Suppressor macrophage treated with lipopolysaccharide for 4 hours (primary cell): ENCODE measurements at places on chromosomes 2 and 18.

DNA sequence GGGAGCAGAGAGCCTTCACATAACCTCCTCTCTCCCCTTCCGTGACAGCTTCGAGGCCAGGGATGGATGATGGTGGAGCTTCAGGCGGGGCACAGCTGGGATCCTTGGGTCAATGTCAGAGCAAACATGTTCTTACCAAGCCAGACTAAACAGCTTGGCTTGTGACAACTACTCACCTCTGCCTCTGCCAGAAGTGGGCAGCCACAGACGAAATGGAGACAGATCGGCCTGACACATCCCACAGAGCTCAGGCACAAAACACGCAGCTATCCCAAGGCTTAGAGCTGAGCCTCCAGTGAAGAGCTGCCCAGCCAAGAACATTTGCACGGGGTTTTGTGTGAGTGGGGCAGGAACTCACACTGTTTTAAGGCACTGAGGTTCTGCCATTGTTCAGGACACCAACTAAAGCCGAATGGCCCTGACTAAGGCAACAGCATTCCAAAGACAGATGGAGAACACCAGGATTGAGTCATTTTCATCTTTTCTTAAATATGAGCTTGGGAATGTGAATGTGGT, 12.8 kb downstream of the PXDN start:
- DNase-seq, result no peak

DNA sequence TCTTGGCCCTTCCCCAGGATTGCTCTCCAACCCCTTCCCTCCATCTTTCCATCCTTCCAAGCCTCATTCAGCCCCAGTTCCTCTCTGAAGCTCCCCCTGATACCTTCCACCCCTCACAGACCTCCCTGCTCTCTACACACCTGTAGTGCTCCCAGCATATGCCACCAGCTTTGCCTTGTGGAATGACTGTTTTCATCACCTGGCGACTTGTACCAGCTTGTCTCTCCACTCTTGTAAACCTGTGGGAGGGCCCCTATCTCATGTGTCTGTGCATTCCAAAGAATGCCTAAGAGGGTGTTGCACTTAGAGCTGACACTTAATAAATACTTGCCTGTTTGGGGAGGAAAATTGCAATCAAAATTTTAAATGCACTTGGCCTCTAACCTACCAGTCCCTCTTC, 198.7 kb downstream of the BCL11A start:
- DNase-seq, result no peak

- DNase-seq, result no peak
These were observed 112.8 kb downstream of the DSC3 start for GRCh38 chr18:30929718-30930117.

DNA sequence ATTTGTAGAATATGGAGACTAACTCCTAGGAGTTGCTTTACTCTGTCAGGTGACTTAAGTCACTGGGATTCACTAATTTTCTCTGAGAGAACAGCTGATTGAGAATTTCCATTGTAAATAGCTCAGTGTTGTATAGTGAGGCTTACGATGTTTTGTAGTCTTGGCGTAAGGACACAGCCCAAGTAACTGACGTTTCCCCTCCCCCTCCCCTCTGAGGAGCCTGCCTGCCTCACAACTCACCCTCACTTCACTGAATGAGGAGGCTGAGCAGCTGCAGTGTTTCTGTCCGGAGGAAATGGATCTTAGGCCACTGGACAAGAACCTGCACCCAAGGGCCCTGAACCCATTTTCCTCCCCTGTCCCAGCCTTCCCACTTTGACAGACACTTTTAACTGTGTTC, 264.6 kb downstream of the PHLPP1 start:
- DNase-seq, result no peak
